Vagina (tissue), 2 donors: ENCODE measurements at places on chromosomes 7 and 10.

- no peaks in the 10 kb centered on the region for H3K36me3 ChIP-seq
- no peak overlapping the region for H3K27ac ChIP-seq
- H3K27me3 ChIP-seq, result no peaks in the 10 kb centered on the region
These were observed 329.9 kb upstream of the CELF2 start for GRCh38 chr10:10687751-10688150.

DNA sequence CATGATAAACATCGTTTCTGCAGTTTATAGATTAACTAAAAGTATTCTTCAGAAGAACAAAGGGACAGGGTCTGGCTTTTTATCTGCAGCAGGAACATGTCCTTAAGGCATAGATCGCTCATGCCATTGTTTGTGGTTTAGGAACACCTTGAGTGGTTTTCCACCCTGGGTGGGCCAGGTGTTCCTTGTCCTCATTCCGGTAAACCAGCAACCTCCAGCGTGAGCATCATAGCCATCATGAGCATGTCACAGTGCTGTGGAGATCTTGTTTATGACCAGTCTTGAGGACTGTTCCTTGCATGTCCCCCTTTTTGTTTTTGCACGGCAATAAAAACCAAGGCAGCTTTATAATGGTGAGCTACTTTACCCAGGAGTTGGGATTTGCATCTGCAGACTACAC lies 33.9 kb downstream of the STOX1 start:
- no peak overlapping the region for H3K4me3 ChIP-seq
- no peak overlapping the region for H3K27ac ChIP-seq
- DNase-seq, result no peak
- H3K36me3 ChIP-seq, result no peaks in the 10 kb centered on the region
- H3K27me3 ChIP-seq, result no peaks in the 10 kb centered on the region

GRCh38 chr7:105880571-105881330 lies 4.4 kb upstream of the ATXN7L1 start:
- DNase-seq, result no peak
- H3K27me3 ChIP-seq, result no peaks in the 10 kb centered on the region
- no peak overlapping the region for H3K27ac ChIP-seq
- no peak overlapping the region for H3K4me3 ChIP-seq
- H3K4me1 ChIP-seq, result peaks cover 13% of the 10 kb centered on the region
- no peaks in the 10 kb centered on the region for H3K36me3 ChIP-seq

GRCh38 chr10:83332690-83333089 lies 806.6 kb upstream of the GHITM start:
- H3K36me3 ChIP-seq, result no peaks in the 10 kb centered on the region
- H3K4me1 ChIP-seq, result no peaks in the 10 kb centered on the region
- no peak overlapping the region for H3K27ac ChIP-seq
- no peak for DNase-seq

- H3K4me1 ChIP-seq, result peaks cover 4% of the 10 kb centered on the region
- no peak for DNase-seq
- no peaks in the 10 kb centered on the region for H3K27me3 ChIP-seq
- H3K27ac ChIP-seq, result no peak overlapping the region
- H3K4me3 ChIP-seq, result no peak overlapping the region
- no peaks in the 10 kb centered on the region for H3K36me3 ChIP-seq
These were observed 5.7 kb upstream of the TIAL1 start for GRCh38 chr10:119602241-119603095.

GRCh38 chr10:58475322-58476277 lies 37.1 kb upstream of the BICC1 start:
- no peak overlapping the region for H3K27ac ChIP-seq
- H3K36me3 ChIP-seq, result no peaks in the 10 kb centered on the region
- no peaks in the 10 kb centered on the region for H3K27me3 ChIP-seq
- no peak for DNase-seq

- no peaks in the 10 kb centered on the region for H3K4me1 ChIP-seq
- DNase-seq, result no peak
- no peaks in the 10 kb centered on the region for H3K27me3 ChIP-seq
- no peak overlapping the region for H3K4me3 ChIP-seq
These were observed 31.4 kb upstream of the FRMD4A start for GRCh38 chr10:14362104-14362503.

DNA sequence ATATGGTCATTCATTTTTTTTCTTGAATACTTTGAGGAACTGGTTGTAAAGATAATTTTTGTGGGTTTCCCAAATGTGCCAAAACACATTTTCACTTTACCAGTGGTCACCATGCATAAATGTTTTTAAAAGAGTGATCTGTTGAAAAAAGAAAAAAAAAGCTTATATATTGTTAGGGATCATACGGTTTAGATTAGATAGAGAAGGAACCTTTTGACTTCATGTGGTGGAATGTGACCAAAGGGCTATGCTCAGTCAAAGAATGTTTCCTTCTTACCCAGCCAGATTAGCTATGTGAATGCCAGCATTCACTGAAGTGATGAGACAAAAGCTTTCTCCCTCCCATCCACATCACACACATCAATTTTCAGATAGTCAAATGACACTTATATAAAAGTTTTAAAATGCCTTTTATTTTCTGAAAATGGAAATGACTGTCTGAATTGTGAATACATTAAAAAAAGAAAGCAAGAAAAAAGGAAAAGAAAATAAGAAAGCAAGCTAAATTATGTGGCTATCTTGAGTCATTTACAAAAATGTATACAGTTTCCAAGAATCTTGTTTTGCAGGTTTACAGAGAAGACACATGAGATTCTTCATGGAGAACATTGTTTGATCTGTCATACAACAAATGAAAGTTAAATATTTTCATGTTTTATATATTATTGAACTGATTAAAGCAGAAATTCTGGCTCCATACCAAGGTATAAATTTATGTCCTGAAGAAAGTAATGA lies 8.6 kb upstream of the CPED1 start:
- no peak for DNase-seq
- H3K4me1 ChIP-seq, result no peaks in the 10 kb centered on the region
- no peak overlapping the region for H3K27ac ChIP-seq
- no peaks in the 10 kb centered on the region for H3K27me3 ChIP-seq
- H3K4me3 ChIP-seq, result no peak overlapping the region

- no peak for DNase-seq
- no peak overlapping the region for H3K27ac ChIP-seq
- H3K27me3 ChIP-seq, result no peaks in the 10 kb centered on the region
These were observed 5.8 kb upstream of the AGMO start for GRCh38 chr7:15567652-15568051.

- no peaks in the 10 kb centered on the region for H3K27me3 ChIP-seq
- H3K4me1 ChIP-seq, result no peaks in the 10 kb centered on the region
- no peak overlapping the region for H3K27ac ChIP-seq
- H3K4me3 ChIP-seq, result no peak overlapping the region
These were observed 98.6 kb downstream of the SLC16A9 start for GRCh38 chr10:59611048-59611447.

DNA sequence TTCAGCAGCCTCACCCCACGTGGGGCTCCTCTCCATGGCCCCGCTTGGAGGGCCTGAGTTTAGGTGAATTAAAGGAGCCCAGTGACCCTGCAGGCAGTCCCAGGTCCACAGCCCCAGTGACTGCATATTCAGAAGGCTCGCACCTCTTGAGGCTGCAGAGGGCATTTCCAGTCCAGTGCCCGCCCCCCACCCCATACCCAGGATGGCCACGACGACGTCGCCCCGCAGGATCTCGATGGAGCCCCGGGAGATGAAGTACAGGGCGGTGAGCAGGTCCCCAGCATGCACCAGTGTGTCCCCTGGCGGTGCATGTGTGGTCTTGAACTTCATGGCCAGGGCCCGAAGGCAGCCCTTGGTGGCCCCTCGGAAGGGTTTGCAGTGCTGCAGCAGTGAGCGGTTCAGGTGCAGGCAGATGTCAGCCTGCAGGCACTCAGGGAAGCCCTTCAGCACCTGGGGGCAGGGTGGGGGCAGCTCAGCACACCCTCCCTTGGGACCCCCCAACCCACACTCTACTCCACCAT lies 28.1 kb downstream of the KCNH2 start:
- H3K36me3 ChIP-seq, result no peaks in the 10 kb centered on the region
- H3K27me3 ChIP-seq, result no peaks in the 10 kb centered on the region
- peaks cover 9% of the 10 kb centered on the region for H3K4me1 ChIP-seq

- no peak overlapping the region for H3K4me3 ChIP-seq
- H3K27me3 ChIP-seq, result no peaks in the 10 kb centered on the region
- H3K27ac ChIP-seq, result no peak overlapping the region
- no peaks in the 10 kb centered on the region for H3K36me3 ChIP-seq
- DNase-seq, result no peak
These were observed 24.3 kb downstream of the TECTB start for GRCh38 chr10:112307358-112308124.
